ENCODE measurements at places on chromosomes 13 and 19.
A peak's percentile ranks its signal among the peaks of the same experiment; 100 is the strongest.

DNA sequence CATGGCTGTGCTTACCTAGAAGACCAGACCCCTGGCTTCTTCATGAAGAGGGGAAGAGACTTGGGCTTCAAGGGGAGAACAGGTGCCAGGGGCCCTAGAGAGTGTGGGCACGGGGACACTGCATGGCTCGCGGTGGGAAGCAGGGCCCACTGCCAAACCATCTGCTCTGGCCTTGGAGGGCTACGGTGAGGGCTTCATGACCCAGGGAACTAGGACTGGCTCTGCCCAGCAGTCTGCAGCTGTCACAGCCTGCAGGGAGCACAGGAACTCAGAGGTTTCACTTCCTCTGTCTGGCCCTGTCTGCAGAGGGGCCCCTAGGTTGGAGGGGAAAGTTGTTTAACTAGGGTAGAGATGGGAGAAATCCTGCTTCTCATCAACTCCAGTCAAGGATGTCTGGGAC is 4.3 kb downstream of the ERCC1 start:
- DNase-seq: no peak

GRCh38 chr19:55486043-55486970 is 1.3 kb downstream of the NAT14 start:
- DNase-seq: no peak

DNA sequence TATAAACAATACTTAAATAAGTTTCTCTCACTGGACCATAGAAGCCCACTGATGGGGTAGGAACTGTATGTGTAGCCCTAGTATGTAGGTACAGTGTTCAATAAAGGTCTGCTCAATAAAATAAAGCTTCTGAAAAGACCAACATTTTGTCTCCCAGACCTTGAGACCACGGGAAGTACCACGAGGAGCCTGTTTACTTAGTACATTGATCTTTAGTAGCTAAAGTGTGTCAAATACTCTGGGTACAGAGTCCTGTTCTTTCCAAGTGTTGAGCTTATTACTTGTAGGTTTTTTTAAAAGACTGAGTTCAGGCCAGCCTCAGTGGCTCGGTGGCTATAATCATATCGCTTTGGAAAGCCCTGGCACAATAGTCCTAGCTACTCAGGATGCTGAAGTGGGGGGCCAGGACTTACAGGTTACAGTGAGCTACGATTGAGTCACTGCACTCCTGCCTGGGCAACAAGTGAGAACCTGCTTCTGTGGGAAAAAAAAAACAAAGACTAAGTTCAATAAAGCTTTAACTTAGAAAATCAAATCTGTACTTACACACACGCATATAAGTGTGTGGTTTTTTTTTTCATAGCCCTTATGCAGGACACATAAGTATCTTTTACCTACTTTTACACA is 3.4 kb downstream of the MTRF1 start:
- DNase-seq: no peak

DNA sequence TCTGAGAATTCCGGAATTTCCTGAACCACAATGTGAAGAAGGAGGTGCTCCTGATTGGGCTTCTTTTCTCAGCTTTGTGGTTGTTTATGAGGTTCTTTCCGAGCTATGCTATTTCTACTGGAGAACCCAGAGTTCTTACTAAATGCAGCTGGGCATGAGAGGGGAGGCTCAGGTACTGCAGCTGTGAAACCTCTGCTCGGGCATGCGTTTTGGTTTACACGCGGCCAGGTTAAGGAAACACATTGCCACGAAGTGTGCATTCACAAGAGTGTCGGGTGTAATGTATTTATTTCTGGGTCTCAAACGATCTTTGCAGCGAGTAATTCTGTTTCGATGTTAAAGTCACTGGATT is 661 bp upstream of the MIR17HG start:
- DNase-seq: no peak

DNA sequence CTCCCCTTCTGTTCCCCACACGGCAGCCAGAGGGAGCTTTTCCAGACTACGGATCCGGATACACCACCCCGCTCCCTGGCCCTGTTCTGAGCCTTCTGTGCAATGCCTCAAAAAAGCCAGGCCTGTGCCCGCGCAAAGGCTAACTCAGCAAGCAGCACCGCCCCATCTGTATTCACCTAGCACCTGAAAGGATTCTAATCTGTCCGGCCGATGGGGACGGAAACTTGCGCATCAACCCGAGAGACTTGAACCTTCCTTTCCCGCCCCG is 589 bp downstream of the ZBTB45 start:
- DNase-seq: peak; percentile 35

GRCh38 chr19:57802269-57802668 is 12.4 kb downstream of the ZNF552 start:
- no peak for DNase-seq

- DNase-seq: no peak
Observed at GRCh38 chr19:29665826-29666577, 741 bp downstream of the PLEKHF1 start.

DNA sequence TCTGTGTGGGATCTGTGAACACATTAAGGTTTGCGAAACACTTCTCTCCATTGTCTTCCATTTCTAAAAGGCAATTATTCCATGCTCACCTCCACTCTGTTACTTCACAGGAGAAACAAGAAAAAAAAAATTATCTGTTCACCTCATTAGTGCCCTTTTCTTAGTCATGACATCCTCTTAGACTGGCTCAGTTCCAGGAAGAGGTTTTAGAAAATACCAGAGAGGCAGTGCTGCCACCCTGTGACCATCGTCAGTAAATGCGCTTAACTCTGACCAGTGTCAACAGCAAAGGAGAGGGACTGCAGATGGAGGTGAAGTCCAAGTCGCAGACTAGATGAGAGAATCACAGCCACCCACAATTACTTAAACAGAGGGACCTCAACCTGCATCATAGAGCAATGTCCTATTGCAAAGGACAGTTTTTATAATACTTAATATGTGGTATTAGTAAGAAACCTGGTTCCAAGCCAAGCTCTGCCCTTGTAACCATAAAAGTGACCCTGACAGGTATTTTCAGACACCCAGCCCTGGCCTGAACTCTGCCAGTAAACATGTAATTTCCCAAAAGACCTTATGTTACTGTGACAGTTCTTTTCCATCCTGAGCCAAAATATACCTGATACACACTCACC is 19.4 kb downstream of the CEACAM21 start:
- peak; percentile 12 for DNase-seq

DNA sequence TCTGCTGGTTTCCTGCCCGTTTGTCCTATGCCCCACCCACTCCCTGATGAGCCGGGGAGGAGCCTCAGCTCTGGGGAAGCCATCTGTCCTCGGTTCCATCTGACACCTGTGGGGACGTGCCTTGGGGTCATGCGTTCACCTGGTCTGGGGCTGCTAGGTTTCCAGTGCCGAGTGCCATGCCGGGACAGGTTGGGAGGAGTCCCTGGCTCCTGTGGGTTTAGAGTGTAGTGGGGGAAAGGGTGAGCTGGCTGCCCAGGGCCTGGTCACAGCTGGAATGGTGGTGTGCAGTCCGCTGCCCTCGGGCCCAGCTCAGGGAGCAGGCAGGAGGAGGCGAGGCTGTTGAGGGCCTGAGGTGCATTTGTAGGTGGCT is 2.5 kb downstream of the KDM4B start:
- no peak for DNase-seq

- DNase-seq: no peak
Observed at GRCh38 chr19:50308991-50309390, 20.2 kb downstream of the KCNC3 start.

DNA sequence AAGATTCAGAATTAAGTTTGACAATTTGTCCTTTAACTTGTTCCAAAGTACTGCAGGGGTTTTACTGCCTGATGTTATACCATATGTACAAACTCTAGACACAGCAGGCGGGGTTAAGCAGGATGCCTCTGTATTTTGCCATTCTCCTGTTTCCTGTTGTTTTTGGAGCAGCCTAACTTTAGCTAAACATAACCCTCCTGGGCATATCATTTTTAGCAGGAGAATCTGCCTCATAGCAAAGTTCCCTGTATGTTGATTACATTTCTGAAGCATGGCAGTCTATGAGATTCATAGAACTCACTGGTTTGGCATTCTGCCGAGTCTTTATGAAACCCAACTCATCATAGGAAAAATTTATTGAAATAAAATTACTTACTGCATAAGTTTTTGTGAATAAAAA is 5.2 kb downstream of the LHFPL6 start:
- no peak for DNase-seq

DNA sequence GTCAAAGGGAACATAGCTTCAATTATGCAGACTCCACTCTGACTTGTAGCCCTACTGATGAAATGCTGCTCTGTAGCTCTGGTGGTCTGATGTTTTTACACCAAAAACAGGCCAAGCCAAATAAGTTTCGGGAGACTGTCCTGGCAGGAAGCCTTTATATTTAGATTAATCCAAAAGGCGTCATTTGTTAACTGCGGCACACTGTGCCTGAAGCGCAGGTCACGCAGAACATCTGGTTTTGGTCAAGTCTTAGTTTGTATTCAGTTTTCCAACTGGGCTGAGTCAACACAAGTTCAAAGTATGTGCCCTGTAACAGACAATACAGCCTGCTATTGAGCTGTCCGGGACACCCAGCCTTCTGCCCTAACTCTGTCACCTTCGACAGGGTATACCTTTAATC is 154.6 kb upstream of the IPO5 start:
- no peak for DNase-seq

DNA sequence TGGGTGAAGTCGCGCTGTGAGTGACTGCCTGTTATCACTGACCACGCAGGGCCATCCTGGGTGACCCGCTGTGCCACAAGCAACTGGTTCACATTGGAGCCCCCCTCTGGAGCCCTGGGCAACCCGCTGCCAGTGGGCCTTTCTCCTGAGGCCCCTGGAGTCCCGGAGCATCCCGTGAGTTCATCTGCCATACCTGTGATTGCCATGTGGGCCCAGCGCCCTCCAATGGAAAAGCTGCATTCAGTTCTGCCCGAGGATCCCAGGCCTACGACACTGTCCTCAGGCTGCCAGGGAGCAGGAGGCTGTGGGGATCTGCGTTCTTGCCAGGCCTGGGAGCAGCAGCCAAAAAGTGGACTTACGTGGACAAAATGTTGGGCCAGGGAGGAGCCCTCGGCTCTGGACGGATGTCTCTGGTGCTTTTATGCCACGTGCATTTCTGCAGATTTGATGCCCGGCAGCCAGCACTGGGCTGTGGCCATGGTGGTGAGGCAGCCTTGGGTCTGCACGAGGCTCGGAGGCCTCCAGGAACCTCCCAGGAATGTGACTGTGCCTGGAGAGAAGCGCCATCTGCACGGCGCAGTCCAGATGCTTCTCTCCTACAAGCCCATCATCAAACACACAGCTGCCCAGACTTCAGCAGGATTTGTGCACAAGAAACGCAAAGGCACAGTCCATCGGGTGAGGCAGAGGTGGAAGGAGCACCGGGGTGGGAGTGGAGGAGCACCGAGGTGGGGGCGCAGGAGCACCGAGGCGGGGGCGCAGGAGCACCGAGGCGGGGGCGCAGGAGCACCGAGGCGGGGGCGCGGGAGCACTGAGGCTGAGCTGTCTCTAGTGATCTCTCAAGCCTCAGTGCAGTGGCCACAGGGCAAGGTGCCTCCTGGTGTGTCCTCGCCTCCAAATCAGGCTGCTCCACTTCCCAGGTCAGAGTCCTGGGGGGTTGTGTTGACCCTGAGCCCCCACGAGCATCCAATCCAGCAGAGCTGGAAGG is 44.0 kb downstream of the C13orf46 start:
- no peak for DNase-seq

GRCh38 chr13:96075953-96076543 is 13.9 kb upstream of the HS6ST3 start:
- DNase-seq: no peak

GRCh38 chr13:98752467-98753290 is at the start of gene SLC15A1:
SLC15A1 (minus strand) TSS chr13:98752672; CDS start chr13:98752598, 74 bp downstream.
- no peak for DNase-seq

GRCh38 chr19:30670562-30671366 is 298.6 kb downstream of the ZNF536 start:
- no peak for DNase-seq

GRCh38 chr13:37418490-37418889 is 180.1 kb downstream of the POSTN start:
- DNase-seq: no peak

- DNase-seq: no peak
Observed at GRCh38 chr19:38819231-38819920, 6.6 kb upstream of the LGALS4 start.

DNA sequence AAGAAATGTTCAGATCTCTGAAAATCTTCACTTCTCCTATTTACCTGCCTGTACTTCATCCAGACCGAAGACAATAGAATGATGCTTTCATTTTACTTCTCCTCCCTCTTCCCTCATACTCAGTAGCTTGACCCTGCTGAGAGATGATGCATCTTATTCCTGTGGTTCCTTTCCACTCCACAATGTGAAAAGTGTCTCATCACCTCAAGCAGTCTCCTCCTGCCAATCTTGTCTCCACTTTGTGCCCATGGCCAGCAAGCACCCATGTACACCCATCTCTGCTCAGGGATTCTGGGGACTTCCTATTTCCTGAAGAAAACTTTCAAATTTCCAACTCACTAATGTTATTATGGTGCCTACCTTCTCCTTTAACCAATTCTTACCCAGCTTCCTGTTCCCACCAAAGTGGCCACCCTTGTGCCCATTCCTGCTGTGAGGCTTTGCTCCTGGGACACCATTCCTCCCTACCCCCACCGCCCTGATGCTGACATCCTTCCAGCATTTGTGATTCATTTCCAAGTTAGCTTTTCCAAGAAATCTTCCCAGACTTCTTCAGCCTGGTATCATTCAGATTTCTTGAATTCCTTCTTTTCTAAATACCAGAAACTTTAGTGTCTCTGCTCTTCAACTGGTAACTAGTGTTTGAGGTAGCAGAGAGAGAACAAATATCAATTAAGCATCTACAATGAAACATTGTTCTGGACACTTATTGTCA is 212.5 kb downstream of the POSTN start:
- DNase-seq: no peak

DNA sequence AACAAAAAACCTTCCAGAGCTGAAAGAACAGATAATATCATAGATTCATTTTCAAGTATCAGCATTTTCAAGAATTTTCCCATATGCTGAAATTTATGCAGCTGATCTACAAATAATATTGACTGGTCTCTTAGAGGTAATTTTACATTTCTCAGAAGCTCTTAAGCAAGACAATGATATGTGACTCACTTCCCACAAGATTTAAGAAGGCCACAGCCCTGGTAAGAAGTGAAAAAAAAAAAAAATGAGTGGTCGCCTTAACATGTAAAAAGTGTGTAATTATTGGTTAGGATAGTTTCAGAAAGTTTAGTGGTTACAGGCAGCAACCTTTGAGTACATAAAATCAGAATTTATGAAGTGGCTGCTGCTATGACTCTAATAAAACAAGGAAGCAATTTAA is 54.5 kb downstream of the NUFIP1 start:
- DNase-seq: no peak

DNA sequence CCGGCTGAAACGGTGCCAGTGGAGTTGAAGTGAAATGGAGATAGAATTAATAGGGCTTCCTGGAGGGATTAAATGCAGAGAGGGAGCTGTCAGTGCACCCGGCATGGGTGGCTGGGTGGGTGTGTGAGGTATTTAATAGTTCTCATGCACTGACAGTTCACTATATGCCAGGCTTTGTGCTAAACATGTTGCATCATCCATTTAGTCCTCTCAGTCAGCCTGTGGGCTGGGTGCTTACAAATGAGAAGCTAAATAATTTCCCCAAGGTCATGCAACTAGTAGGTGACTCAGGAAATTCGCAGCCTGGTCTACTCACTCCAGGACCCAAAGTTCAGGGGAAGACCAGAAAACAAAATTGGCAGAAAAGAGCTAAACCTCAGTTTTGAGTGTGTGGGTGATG is 63.5 kb upstream of the SPATA13 start:
- no peak for DNase-seq

GRCh38 chr13:42524487-42525034 is 49.4 kb upstream of the TNFSF11 start:
- no peak for DNase-seq

- no peak for DNase-seq
Observed at GRCh38 chr19:1284979-1285736, 515 bp upstream of the EFNA2 start.

GRCh38 chr13:110471833-110472162 is 89.7 kb downstream of the RAB20 start:
- no peak for DNase-seq

Data from NCI-H1417 treated with DMSO at 0.1 percent for 48 hours (cell line).